A172 (cell line): ENCODE measurements at places on chromosomes 12 and 14.

- DNase-seq: peak; percentile 32
Observed at GRCh38 chr14:25400607-25401206, 350.8 kb upstream of the STXBP6 start.

- DNase-seq: peak; percentile 8
Observed at GRCh38 chr12:8081251-8081920, 688 bp upstream of the NECAP1 start.

- DNase-seq: peak; percentile 75
Observed at GRCh38 chr12:124919521-124920352, 5.3 kb upstream of the UBC start.

DNA sequence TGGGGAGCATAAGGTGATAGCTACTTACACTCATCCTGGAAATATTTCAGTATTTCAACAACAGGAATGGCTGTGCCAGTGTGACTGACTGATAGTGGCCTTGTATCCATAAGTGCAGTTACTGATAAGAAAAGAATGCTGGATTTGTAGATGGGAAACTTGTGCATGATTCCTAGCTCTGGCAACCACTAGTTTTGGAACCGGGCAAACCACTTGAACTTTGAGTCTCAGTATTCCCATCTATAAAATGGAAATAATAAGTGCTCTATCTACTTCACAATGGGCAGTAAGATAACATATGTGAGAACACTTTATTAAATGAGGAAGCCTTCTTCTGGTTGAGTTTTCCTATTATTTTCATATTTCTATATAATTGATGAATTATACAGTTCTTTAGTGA lies 77.2 kb downstream of the TPH2 start:
- no peak for DNase-seq

DNA sequence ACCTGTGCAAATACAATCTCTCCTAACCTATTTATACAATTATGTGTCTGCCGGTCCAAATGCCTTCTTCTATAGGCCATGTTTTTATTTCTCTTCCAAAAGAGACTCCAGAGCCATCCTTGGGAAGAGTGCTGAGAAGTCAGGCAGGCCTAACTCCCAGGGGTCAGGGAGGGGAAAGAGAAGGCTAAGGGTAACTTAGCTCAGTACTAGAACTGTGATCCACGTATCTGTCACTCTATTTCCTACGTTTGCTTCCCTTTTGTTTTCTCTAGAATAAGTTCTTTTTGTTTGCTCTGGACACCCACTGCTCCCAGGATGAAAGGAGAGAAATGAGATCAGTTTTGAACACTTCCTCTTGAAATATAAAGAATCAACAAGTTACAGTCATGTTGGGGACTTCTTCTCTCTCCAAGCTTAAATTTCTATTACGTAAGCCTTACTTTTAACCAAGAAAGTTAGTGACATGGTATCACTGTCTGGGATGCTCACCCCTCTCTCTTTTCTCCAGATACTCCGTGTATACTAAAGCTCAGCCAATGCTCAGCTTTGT lies 79.2 kb downstream of the DAD1 start:
- DNase-seq: no peak

DNA sequence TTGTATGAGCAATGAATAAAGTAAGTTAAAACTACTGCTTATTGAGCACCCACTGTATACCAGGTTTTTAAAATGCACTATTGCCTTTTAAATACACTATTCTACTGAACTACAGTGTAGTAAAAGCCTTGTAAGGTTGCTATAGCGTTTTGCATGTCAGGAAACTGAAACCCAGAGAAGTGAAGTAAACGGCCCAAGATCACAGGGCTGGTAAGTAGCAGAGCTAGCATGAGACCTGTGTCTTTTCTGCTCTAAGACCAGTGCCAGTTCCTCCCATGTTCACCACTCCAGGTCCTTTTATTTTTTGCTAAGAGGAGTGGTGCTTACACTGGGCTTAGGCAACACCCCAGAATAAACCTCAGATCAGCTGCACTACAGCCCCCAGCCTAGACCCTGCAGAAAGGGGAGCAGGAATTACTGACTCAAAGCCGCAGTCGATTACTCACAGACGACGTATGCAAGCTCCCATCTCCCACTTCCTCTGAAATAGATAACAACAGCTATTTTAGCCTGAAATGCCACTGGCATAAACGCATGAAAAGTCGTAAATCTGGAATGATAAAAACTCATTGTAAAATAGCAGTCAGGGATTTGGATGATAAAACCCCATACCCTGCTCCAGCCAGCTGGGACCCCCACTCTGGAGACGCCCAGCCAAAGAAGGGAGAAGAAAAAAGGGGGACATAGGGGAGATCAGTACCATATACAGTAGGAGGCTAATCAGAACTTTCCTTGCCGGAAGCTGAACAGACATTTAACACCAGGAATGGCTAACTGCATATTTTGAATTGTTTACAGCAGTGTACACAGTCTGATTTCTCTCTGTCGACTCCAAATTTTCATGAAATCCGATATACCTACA lies 108.3 kb downstream of the NUAK1 start:
- DNase-seq: peak; percentile 96

- DNase-seq: no peak
Observed at GRCh38 chr12:93242154-93242972, 135.4 kb upstream of the NUDT4 start.

- no peak for DNase-seq
Observed at GRCh38 chr12:107650977-107651376, 34.6 kb upstream of the PWP1 start.

GRCh38 chr14:95948558-95948981 lies 71.9 kb downstream of the TUNAR start:
- DNase-seq: no peak

DNA sequence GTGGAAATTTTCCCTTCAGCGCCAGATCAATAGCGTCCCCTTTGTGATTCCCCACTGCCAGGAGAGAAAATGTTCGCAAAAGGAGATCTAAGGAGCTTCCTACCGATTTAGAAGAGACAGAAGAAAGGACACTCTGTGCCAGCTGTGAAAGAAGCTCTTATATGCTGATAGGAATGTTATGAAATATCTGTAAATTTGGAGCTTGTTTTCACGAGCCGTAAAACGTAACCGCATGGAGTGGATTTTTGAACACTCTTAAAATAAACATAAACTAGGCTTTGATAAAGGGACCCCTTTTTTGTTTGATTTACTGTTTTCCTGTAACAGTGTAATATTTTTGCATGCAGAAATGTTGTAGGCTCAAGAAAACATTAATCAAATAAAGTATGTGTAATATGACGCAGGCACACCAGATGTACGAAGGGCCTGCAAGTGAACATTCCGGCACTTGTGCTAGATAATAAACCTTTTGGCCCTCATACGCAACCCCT lies 346.8 kb downstream of the ETNK1 start:
- DNase-seq: no peak

DNA sequence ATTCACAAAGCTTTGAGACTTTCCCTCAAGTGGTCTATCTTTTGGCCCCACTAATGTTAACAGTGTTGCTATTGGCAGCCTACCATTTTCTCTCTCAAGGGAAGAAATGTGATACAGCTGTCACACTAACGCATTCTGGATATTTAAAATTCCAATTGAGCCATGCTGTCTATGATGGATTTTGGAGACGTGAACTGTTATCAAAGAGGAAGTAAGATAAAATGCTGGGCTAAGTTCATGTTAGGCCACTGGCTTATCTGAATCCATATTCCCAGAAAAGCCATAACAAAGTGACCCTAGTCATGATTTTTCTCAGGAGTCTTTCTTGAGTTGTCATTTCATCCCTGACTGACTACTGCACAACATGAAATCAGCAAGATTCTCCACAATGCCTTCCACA lies 200.2 kb downstream of the PHLDA1 start:
- DNase-seq: no peak

- no peak for DNase-seq
Observed at GRCh38 chr14:89340200-89341181, 76.5 kb downstream of the FOXN3 start.

DNA sequence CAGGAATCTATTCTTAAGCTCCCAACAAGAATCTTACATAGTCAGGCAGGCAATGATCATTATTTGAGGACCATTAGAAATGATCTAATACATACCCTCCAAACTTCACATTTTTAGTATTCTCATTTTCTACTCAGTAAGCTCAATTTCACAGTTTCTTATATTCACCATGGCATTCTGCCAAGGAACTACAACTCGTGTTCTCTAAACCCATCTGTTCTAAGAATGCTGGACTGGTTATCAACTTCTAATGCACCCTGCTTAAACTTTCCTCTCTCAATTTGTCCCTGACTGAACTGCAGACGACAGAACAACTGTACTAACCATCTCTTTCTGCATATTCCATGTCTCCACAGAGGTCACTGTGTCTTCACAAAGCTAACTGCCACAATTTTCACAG lies 58.6 kb downstream of the GXYLT1 start:
- no peak for DNase-seq

GRCh38 chr12:117362391-117362790 lies 965 bp upstream of the NOS1 start:
- no peak for DNase-seq

GRCh38 chr14:62079038-62079437 lies 316.8 kb downstream of the SNAPC1 start:
- no peak for DNase-seq

DNA sequence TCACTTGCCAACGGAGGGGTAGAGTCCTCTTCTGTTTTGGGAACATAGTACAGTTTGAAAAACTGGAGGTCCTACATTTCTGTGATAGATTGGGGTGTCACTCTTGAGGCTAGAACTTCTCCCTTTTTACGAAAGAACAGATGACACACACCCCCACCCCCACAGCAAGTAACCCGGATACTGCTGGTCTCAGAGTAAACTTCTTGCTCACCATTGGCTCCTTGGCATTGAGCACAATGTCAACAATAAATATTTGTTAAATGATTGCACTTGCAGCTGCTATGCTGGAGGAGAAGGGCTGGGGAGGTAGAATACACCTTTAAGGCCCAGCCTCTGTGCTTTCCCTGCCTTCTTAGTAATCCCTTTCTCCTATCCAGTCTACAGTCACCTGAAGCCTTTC lies 149.8 kb downstream of the TGFB3 start:
- no peak for DNase-seq

GRCh38 chr14:22465201-22465840 lies 123.7 kb downstream of the DAD1 start:
- no peak for DNase-seq

- no peak for DNase-seq
Observed at GRCh38 chr12:121325922-121326396, 26.3 kb downstream of the ANAPC5 start.

- DNase-seq: peak; percentile 4
Observed at GRCh38 chr12:32756476-32757066, 874 bp upstream of the YARS2 start.

GRCh38 chr14:34507884-34508283 lies 31.6 kb downstream of the EAPP start:
- no peak for DNase-seq
